ENCODE measurements at places on chromosomes 5 and 9. TPM values are rescaled to one million over a fixed set of nuclear protein-coding genes. Genes with fewer than 3 reads are reported as not detected.

DNA sequence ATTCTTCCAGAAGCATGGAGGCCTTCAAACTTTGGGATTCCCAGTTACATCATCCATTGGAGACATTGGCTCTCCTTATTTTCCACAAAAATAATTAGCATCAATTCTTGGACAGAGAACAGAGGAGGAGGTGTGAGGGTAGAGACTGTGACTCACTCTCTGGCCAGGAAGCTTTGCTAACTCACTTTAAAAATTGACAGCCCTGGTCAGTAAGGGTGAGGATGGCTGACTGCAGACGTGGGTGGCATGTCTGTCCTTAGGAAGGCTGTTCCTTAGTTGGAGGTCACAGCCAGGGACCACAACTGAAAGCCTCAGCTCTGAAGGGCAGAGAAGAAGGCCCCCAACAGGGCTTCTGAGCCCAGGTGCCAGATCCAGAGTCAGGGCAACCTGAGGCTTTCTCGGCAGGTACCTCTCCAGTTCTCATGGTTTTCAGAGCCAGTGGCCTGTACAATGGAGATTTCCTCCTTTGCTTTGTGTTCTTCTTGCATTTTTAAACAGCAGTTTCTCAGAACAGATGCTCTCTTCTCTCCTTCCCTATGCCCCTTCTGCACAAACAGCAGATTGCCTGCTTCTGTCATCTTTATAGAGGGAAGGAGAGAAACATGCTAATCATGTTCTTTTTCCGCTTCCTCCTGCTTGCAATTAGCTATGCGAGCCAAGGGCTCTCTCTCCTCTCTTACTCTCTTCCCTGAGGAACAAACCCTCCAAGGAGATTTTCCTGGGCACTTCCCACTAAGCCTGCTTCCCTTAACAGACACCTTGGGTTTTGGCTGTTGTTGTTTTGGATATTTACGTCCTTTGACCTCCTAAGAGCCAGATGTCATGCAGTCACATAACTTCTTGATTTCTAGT lies 92.5 kb upstream of the ZNF366 start:
- H3K36me3 ChIP-seq = no peaks in the 10 kb centered on the region
- peaks cover 2% of the 10 kb centered on the region for H3K27me3 ChIP-seq
- H3K27ac ChIP-seq = no peak overlapping the region

DNA sequence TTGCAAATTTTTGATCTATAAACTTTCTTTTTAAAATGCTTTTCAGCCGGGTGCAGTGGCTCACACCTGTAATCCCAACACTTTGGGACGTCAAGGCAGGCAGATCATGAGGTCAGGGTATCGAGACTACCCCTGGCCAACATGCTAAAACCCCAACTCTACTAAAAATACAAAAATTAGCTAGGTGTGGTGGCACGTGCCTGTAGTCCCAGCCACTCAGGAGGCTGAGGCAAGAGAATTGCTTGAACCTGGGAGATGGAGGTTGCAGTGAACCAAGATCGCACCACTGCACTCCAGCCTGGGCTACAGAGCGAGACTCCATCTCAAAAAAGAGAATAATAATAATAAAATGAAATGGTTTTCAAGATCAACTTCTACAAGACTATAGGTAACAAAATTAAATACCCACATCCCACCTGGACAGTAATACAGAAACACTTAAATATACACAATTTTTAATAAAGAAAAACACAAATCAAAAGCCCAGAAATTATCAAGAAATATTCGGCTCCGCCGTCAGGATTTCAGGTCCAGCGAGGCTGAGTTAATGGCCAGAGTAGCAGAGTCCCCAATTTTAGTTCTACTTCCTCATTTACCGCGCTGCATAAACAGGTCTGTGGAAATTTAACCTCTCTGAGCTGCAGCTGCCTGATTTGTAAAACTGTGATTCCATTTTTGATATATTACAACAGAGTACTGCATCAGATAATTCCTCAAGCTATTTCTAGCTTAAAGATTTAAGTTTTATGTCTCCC lies 4.0 kb downstream of the TUT7 start:
- H3K36me3 ChIP-seq = peaks cover 6% of the 10 kb centered on the region
- no peak overlapping the region for H3K4me3 ChIP-seq
- peaks cover 13% of the 10 kb centered on the region for H3K4me1 ChIP-seq
- no peak overlapping the region for H3K27ac ChIP-seq
- no peak for DNase-seq

GRCh38 chr9:108761655-108762347 lies 94.0 kb downstream of the ACTL7B start:
- no peak for DNase-seq
- H3K4me3 ChIP-seq = no peak overlapping the region
- no peak overlapping the region for H3K27ac ChIP-seq
- no peaks in the 10 kb centered on the region for H3K36me3 ChIP-seq
- H3K27me3 ChIP-seq = no peaks in the 10 kb centered on the region

SMIM32 gene
- total RNA-seq = not detected

Measured in naive thymus-derived CD4-positive, alpha-beta T cell (primary cell).